ENCODE measurements at places on chromosomes 3 and 15. TPM values are rescaled to one million over a fixed set of nuclear protein-coding genes. Genes with fewer than 3 reads are reported as not detected.
A peak's percentile ranks its signal among the peaks of the same experiment; 100 is the strongest.

The MESP1 gene
- under 0.01 TPM for total RNA-seq

The CYP8B1 gene
- not detected for total RNA-seq

The UBAP1L gene
- total RNA-seq, result 2.3 TPM

The GRAMD1C gene
- 2.2 TPM for total RNA-seq

The GOLGA8T gene
- total RNA-seq, result under 0.01 TPM

The GHSR gene
- total RNA-seq, result not detected

The LRRC31 gene
- total RNA-seq, result not detected

The TPRG1 gene
- total RNA-seq, result 1.3 TPM

The PPP1R14D gene
- not detected for total RNA-seq

The CHRNA5 gene
- 0.64 TPM for total RNA-seq

DNA sequence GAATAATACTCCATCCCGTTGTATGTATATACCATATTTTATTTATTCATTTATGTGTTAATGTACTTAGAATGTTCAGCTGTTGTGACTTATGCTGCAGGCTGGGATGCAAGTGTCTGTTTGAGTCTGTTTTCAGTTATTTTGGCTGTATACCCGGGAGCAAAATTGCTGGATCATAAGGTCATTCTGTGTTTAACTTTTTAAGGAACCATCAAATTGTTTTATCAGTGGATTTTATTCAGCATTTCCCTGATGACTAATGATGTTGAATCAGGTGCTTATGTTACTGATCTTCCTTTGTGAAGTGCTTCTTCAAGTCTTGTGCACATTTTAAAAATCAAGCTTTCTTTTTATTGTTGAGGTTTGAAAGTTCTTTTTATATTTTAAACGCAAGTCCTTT lies 118.1 kb downstream of the SLC25A26 start:
- peak; percentile 73 for DNase-seq

DNA sequence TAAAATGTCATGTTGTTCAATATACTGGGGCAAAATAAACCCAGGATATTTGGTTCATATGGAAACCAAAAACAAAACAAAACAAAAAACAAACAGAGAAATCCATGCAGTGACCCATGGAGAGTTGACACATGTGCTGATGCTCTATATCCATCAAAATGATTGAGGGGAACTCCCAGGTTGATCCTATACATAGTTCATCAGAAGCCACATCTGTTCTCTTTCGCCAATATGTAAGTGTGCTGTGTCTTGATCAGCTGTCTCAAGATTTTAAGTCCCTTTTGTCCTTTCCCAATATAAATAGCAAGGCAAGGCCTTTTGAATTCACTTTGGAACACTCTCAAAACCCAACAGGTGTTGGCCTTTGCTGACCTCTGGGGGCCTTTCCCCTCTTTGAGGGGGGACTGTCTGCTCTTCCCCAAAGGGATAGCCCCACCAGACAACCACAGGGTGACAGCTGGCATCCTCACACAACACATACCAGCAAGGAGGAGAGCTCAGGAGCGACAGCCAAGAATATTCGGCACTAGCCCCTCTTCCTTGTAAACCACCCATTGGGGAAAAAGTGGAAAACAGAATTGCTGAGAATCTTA lies 209.4 kb upstream of the CD96 start:
- DNase-seq, result no peak

GRCh38 chr3:56917361-56918110 lies 115.8 kb upstream of the ARHGEF3 start:
- DNase-seq, result no peak

DNA sequence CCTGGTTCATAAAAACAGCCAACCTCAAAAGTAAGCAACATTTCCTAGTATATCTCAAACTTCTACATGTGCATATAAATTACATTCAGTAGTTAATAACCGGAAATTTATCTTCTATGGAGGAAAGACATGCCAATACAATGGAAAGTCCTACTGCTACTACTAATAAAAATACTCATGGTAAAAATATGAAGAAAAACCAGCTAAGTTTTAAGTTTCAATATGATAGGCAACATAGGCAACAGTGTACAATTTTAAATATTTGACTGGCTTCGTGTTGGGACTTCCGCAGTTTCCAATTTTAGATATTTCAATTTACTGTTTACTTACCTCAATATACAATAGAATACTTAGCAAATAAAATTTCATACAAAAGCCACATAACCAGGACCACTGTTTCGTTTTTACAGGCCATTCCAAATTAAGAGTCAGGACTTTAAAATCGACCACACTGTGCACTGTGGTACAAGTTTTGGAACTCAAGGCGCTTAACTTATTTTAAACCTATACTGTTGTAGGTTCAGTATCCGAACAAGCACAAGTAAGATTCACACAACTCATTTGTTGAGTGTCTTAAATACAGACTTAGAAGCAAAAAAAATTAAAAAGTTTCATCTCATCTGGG lies 2.9 kb downstream of the NAA50 start:
- DNase-seq, result no peak

GRCh38 chr3:19757773-19758172 lies 176.2 kb downstream of the EFHB start:
- DNase-seq, result no peak

GRCh38 chr3:74489050-74489792 lies 125.2 kb downstream of the CNTN3 start:
- DNase-seq, result no peak

DNA sequence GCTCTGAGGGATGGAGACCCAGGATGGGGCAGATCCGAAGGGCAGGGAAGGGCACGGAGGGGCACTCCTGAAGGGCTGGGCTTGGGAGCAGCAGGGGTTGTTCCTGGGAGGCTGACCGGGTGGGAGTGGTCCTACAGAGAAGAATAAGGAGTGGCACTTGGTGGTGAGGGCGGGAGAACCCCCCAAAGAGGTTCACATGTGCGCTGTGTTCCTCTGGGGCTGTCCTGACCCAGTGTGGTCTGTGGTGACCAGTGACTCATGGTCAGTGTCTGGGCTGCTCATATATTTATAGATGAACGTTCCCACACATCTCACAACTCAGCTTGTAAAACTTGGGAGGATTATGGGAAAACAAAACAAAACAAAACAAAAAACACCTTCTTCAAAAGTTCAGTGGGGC lies 10.0 kb downstream of the TRPM1 start:
- peak; percentile 90 for DNase-seq

DNA sequence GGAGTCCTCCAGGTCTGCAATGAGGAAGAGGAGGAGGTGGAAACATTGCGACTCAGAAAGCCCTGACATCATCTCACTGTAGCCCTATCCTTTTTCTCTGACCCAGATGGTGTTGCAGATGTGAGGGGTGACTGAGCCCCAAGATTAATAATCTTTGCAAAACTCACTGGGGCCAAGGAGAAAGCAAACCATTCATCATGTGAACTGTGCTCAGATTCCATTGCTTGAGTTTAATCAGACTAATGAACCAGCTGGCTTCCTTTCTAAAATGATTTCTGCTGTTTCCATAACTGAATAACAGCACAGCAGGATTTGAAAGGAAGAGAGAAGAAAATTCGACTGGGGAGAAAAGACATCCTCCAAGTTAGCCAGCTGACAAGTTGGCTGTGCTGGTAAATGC lies 13.4 kb upstream of the DGKG start:
- DNase-seq, result no peak

DNA sequence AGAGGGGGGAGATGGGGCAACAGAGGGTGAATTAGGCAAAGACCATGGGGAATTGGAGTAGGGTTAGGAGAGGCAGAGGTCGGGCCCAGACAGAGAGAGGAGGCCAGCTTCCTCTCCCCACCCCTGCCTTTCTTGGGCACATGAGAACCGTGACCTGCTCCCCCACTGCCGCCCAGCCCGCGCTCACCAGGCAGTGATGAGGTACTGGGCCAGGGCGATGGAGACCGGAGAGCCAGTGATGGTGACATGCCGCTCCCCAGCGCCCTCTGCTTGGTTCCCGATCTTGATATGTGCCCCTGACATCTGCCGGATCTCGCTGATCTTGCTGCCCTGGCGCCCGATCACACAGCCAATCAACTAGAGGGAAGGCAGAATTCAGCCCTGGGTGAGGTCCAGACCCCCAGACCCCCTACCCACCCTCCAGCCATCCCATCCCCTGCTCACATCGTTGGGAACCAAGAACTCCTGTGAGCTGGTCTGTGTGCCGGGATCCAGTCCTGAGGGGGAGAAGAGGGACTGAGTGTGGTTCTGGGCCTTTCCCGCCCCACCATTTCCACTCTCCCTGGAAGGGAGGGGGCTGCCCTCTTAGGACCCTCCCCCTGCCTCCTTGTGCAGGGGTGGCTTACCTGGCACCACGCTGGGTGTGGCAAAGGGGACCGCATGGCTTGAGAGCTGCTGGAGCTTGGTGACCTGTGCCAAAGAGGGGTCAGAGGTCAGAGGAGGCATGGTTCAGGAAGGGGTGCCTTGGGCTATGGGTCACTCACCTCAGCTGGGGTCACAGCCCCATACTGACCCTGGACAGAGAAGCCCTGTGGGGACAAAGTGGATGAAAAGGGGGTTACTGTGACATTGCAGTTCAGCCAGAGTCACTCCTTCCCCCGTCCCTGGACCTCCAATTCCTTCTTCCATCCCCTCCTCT lies 3.7 kb downstream of the GPR62 start:
- no peak for DNase-seq

DNA sequence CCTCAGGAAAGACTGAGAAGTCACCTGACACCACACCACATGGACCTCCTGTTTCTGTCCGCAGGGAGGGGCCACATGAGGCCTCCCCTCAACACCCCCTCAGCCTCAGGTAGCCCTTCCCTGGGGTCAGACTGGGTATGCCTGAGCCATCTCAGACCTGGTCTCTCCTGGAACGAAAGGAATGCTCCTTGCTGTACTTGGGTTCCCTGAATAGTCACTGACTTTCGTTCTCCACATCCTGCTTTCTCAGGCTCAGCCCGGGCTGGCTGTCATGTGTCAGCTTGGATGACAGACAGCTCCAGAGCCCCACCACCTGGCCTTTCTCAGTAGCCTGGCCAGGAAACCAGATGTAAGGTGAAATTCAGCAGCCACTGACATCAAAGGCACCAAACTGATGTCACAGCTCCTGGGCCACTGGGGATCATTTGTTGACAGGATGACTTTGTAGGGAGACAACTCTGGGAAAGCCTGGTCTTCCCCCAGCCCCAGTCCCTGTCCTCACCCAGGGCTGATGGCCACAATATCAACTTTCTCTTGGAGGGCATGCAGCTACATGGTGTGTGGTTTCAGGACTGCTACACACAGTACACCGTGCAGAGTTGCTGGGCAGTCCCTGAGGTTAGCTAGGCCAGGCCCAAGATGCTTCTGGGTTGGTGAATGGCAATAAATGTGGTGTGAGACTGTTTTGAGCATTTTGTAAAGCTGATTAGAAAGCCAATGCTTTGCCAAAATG lies 141.4 kb upstream of the MRPS22 start:
- no peak for DNase-seq

DNA sequence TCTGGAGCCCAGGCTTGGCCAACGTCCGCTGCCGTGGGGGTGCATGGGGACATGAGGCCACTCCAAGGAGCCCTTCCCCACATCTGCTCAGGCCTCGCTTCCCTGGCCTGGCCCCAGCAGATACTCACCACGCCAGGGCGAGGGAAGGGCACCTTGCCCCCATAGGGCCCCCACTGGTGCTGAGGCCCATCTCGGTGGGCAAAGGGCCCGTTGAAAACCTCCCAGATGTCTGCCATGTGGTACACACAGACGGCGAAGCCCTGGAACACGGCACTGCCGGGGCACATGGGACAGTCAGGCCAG lies 4.7 kb downstream of the SEMA3G start:
- DNase-seq, result no peak

DNA sequence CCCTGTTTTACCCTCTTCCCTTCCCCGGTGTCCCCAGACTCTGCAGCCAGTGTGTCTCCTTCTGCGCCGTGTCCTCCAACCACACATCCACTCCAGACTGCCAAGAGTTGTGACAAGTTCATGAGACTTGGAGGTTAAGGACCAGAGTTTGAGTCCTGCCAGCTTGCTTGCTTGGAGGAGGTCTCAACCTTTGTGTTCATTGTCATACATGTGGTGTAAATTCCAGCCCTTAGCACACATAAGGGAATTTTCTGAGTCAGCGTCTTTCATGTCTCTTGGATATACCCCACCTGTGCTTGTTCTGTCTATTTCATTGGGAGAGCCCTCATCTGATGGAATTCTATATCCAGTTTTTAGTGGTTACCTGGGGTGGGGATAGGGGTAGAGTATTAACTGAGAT lies 13.3 kb downstream of the CORO2B start:
- DNase-seq, result no peak

DNA sequence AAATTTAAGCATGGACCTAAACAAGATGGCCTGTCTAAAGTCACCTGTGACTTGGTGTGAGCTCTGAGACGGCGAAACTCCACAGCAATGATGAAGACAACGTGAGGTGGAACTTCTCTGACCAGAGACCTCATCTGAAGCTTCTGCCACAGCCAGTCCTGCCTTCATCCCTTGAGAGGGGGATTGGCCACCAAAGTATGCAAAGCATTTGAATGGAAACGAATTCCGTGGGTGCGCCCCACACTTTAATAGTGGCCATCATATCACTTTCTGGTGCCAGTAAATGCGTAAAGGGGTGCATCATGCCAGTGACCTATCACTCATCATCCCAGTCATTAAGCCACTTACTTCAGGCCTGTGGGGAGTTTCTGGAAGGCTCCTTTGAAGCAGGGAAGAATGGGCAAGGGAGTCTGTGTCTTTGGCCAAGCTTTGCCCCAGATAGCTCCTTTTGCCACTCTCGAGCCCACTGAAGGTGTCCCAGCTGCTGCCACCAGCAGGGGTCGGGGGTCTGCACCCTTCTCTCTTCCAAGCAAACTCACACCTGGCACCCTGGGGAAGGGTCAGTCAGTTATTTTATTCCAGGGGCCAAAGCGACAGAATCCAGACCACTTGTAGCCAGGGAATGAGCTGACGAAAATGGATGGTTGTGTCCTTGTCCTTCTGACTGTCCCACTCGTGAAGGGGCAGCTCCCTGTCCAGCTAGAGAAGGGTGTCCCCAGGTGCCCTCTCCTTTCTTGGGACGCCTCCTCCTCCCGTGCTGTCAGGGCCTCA lies 17.7 kb downstream of the MUC20 start:
- DNase-seq, result no peak

DNA sequence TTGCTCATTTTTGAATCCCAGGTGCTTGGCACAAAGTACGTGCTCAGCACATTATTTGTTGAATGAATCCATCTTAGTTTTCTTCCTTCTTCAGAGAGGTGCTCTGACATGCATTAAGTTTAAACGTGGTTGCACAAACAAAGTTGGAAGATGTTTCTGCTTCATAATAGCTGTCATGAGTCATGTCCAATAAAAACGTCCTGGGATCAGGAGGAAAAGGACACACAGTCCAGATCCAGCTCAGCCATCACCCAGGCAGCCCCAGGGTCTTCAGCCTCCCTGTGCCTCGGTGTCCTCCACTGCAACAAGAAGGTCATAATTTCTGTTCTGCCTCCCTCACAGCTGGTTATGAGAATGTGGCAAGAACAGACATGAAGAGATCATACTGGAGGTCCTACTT lies 55.4 kb downstream of the CCNL1 start:
- DNase-seq, result peak; percentile 94

Data from fibroblast of villous mesenchyme (primary cell).